ENCODE measurements at places on chromosomes 5 and 9.

DNA sequence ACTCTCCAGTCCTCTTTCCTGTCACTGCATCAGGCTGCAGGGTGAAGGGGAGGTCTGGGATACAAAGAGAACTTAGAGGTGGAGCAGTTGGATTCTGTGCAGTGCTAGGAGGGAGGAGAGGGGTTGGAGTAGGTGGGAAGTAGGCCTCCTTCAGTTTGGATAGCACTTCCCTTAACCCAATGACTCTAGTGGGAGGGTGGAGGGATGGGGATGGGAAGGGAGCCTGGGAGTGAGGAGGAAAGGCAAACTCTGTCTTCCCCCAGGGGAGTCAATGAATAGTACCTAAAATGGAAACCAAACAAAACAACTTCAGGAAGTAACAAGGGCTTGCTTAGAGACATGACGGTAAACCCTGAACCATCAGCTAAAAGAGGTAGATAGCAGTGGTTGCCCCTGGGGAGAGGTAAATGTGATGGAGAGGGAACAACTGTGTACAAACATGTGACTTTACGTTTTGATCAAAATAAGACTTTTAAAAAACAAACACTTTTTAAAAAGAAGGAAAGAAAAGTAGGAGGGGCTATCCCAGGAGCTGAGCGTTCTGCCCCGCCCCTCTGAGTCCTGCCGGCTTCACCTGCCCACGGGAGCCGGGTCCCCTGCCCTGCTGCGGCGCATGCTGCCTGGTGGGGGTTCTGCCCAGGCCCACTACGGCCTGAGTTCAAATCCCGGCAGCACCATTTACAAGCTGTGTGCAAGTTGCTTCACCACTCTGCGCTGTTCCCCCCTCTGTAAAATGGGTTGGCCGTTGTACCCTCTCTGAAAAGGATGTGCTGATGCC lies 30.9 kb downstream of the GSN start:
- DNase-seq, result no peak

GRCh38 chr9:20622330-20623020 lies at the start of gene MLLT3:
Gene MLLT3, minus strand, starts transcription at chr9:20622499.
- peak; percentile 99 for DNase-seq

DNA sequence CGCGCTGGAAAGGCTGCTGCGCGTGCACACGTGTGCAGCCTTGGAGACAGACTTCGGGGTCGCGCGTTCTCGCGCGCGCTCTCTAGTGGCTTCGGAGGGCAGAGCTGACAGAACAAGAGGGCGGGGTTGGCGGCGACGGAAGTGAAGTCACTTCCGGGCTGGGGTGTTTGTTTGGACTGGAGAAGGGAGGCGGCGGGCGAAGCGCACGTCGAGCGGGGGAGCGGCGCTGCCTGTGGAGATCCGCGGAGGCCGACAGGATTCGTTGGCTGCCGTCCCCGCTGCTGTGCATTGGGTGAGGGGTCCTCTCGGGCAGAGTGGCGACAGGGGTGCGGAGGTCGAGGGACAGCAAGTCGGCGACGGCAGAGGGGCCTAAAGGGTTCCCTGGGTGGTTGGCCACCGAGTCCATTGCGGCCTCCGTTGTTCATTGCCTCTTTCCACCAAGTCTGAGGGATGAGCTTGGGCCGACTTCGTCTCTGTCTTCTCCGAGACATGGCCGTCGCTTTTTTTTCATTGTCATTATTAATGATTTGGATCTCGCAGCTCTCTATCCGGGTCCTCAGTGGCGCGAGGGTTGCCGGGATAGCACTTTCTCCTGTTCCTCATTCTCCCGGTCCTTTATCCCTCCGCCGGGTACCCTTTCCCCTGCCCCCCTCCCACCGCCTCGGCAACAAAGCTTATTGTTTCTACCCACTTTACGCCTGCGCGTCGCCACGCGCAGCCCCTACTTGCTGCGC lies at the start of gene PAIP2:
Gene PAIP2 (plus strand): TSS at position 166 of the 734 bp plus-strand sequence. CDS start 21,931 bp downstream, outside the sequence.
- peak; percentile 99 for DNase-seq

GRCh38 chr5:114185274-114185673 lies 176.6 kb upstream of the KCNN2 start:
- no peak for DNase-seq

- DNase-seq, result no peak
Observed at GRCh38 chr5:25448190-25448621, 803.4 kb upstream of the CDH10 start.

DNA sequence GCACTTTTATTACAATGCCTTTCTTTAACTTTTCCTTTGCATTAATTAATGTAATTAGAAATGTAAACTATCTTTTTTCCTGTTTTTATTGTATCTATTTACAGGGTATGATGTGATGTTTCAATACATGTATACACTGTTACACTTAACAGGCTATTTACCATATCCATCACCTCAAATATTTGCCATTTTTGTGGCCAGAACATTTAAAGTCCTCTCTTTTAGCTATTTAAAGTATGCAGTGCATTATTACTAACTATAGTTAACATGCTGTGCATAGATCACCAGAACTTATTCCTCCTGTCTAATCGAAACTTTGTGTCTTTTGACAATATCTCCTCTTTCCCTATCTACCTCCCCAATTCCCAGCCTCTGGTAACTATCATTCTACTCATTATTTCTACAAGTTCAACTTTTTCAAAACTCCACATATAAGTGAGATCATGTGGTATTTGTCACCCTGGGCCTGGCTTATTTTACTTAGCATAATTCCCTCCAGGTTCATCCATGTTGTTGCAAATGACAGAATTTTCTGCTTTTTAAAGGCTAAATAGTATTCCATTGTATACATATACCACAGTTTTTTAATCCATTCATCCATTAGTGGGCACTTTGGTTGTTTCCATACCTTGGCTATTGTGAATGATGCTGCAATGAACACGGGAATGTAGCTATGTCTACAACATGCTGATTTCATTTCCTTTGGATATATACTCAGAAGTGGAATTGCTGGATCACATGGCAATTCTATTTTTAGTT lies 32.8 kb downstream of the OR2K2 start:
- DNase-seq, result no peak

- DNase-seq, result no peak
Observed at GRCh38 chr5:1144638-1145396, 33.0 kb upstream of the SLC12A7 start.

DNA sequence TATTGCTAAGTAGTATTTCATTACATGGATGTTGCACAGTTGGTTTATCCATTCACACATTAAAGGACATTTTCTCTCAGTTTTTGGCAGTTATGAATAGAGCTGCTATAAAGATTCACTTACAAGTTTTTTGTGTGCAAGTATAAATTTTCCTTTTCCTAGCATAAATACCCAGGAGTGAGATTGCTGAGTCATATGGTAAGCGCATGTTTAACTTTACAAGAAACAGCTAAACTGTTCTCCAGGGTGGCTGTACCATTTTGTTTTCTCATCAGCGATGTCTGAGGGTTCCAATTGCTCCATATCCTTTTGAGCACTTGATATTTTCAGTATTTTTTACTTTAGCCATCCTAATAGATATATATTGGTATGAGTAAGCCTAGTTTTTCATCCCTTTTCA lies 16.4 kb upstream of the ABCA1 start:
- DNase-seq, result no peak

DNA sequence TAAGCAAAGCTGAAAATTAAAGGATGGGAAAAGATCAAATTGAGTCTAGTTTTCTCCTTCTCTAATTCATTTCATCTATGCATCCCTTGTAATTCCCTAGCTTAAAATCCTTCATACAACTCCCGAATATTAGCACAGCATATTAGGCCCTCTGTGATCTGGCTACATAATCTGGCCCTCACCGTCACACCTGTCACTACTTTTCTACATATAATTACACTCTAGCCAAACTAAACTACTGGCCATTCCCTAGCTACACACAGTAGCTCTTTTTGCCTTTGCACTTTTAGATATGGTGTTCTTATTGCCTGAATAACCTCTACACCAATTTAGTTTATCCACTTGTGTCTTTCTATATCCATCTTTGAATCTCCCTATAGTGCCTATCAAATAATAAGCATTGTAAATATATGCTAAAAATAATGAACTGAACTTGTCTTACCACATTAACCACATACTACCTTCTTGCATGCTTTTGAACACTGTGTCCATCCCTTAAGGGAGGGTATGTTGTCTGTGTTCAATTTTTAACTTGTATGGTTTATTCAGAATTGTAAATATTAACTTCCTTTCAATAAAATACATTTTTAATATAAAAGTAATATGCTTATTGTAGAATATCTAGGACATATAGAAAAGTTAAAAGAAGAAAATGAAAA lies 15.9 kb downstream of the RANBP6 start:
- DNase-seq, result no peak

- no peak for DNase-seq
Observed at GRCh38 chr9:32580631-32581300, 7.8 kb upstream of the NDUFB6 start.

GRCh38 chr5:79513308-79513703 lies 628 bp downstream of the HOMER1 start:
- DNase-seq, result no peak

DNA sequence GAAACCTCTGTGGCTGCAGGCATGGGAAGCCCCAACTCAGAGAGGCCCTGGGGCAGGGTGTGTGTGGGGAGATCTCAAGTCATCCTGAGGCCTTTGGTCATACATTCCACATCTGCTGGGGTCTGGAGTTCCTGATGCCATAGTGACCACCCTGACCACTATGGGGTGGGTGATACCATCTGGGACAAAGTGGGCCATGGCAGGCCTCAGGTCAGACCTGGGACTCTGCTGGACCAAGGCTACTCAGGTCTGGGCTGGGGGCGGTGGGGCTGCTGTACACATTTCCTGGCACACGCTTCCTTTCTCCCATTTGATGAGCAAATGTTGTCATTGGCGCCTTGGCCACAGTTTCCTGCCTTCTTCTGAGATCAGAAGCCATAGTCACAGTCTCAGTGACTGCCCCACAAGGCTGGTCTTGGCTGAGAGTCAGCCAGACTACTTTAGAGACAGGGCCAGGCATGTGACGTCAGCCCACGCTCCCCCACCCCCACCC lies 15.1 kb upstream of the ACSL6 start:
- peak; percentile 66 for DNase-seq

DNA sequence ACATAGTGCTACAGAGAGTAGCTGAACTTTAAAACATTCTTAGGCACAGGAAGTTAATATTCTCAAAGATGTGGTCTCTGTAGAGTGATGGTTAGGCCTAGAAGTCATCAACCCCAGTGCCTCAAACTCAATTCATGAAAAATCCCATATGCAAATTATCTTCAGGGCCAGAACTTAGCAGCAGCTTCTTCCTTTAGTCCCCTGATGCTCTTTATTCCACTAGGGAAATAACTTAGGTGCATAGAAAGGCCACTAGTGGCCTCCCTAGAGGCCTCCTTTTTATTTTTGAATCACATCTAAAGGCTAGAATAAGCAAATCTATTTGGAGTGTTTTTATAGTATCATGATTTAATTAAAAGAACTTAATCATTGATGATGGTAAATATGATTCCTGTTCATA lies 88.3 kb downstream of the GIN1 start:
- no peak for DNase-seq

- no peak for DNase-seq
Observed at GRCh38 chr5:9115093-9115492, 430.8 kb downstream of the SEMA5A start.

- DNase-seq, result no peak
Observed at GRCh38 chr9:72592502-72593403, 71.3 kb downstream of the TMC1 start.

DNA sequence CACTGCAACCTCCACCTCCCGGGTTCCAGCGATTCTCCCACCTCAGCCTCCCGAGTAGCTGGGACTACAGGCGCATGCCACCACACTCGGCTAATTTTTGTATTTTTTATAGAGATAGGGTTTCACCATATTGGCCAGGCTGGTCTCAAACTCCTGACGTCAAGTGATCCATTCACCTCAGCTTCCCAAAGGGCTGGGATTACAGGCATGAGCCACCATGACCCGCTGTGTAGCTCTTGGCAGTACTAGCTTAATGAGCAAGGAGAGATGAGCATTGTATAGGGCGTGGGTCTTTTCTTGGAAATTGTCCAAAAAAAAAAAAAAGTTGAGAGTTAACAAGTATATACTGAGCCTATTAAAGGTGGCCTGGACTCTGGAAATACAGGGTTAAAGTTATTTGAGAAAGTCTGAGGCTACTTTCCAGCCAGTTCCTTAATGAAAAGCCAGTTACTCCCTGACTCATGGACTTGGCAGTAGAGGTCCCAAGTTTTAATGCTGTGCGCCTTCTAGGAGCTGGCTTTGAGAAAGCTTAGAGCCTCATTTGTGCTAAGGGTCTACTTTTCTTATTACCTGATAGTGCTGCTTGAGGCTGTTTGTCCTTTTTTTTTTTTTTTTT lies 4.2 kb upstream of the FGF18 start:
- DNase-seq, result no peak

- peak; percentile 62 for DNase-seq
Observed at GRCh38 chr9:93122721-93123221, 11.3 kb downstream of the NINJ1 start.

GRCh38 chr5:83538786-83539462 lies 67.4 kb downstream of the VCAN start:
- no peak for DNase-seq

DNA sequence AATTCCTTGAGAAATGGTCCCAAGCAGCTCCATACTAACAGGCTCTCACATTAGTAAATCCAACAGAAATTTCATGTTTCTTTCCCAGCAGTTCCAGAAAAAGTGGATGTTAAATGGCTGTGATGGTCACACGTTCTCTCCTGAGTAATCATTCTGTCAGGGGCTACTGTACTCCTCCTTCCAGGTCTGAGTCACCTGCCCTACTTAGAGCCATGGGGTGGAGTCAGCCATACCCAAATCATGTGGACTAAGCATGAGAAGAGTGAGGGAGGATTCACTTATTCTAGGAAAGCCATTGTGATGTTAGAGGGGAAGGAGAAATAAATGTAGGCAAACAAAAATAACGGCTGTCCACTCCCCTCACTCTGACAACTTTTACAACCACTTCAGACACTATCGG lies 547.2 kb downstream of the CSNK1G3 start:
- no peak for DNase-seq

- DNase-seq, result no peak
Observed at GRCh38 chr5:38543886-38544285, 12.6 kb downstream of the LIFR start.

GRCh38 chr5:126888175-126888574 lies 111.2 kb downstream of the LMNB1 start:
- DNase-seq, result no peak

DNA sequence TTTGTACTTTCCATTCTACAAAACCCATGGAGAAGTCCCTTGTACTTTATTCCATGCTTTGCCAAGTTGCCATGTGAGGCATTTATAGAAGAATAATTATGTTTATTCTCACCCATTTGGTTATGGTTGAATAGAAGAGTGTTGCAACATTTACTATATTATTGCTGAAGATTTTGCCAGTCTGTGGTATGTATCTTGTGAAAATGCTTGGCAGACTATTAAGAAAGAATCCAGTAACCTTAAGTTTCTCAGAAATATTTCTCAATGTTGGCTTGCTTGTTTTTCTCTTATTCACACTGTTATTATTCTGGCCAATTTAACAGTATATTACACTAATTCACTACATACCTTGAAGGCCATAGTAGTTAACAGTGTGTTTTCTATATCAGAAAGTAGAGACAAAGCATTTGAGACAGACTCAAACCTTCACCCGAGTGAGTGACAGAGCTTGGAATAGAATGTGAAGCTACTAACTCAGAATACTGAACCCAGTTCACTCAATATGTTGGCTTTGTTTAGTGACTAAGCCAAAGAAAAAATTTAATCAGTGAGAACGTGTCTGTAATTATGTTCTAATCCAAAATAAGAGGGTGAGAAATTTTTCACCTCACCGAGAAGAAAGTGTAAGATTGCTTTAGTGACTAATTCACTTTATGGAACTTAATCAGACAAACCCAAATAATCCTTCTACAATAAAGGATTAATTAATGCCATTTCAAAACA lies 184.4 kb downstream of the CWC27 start:
- no peak for DNase-seq

GRCh38 chr9:69657269-69657668 lies 14.9 kb downstream of the APBA1 start:
- no peak for DNase-seq
